ENCODE measurements at places on chromosomes 7 and 10.

DNA sequence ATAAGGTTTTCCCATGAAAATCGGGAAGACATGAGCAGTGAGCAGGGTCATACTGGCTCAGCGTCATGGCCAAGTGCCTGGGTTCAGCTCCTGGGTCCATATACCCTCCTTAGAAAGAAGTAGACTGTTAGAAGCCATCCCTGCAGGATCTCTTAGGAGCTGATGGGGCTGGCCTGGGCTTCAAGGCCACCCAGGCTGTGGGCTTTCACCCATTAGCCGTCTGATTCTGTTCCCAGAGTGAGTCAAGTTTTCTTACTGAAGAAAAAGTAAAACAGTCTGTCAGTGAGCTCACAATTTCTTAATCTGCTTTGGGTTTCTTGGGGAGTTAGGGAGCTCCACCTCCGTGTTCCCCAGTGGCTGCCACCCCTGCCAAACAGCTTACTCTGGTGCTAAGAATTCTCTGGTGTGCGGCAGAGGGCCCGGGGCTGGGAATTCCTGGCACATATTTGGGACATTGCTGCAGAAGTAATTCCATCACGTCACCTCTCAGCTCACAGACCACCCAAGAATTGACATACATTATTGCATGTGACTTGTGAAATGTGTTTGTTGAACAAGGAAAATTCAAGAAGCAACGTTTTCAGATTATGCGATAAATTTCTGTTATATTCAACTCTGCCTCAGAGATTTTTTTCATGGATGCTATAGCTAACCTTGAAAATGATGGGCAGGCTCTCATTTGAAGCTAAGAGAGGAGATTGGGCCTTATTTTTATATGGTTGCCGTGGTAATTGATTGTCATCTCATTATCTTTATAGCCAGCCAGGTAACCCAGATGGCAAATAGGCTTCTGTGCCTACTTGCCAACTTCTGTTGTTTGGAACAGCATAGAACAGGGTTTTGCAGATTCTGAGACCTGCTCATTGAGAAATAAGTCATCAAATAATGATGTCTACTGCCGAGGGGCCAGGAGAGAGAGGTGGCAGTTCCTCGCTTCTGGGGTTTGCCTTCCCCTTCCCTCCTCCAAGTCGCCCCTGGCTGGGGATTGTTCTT is 166.4 kb downstream of the CHN2 start:
- no peak for DNase-seq

DNA sequence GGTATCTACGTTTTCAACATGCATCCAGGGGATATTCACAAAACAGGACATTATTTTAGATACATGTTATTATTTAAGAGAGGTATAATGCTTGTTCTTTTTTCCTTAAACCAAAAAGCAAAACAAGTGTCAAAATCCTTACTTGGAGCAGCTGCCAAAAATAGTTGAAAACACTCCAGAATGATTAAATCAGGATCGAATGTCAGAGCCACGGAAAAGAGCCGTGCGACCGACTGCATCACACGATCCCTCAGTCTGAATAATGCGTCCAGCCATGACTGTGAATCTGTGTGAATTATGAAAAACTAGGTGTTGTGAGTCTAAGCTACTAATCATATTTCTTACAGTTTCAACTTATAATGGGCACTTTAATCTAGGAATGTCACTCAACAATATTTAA is 126.0 kb downstream of the PARD3 start:
- DNase-seq, result peak; percentile 69

DNA sequence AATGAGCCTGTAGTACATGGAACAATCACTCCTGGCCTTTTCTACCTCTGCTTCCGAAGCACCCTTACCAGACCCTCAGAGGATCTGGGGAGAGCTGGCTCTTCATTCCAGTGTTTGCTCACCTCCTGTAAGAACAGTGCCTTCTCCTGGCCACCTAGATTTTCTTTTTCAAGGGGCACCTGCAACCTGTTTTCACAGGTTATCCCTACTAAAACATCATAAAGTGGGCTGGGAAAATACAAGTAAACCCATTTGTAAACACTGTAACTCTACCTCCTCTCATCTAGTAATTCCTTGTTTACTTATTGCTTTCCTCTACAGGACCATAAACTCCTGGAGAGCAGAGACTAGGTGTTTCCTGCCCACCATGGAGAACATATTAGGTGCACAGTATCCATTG is 1.1 kb downstream of the PIK3AP1 start:
- no peak for DNase-seq

GRCh38 chr10:93081834-93082233 is 8.1 kb downstream of the CYP26A1 start:
- DNase-seq, result peak; percentile 62

GRCh38 chr10:109932391-109932790 is 9.1 kb upstream of the XPNPEP1 start:
- DNase-seq, result no peak

DNA sequence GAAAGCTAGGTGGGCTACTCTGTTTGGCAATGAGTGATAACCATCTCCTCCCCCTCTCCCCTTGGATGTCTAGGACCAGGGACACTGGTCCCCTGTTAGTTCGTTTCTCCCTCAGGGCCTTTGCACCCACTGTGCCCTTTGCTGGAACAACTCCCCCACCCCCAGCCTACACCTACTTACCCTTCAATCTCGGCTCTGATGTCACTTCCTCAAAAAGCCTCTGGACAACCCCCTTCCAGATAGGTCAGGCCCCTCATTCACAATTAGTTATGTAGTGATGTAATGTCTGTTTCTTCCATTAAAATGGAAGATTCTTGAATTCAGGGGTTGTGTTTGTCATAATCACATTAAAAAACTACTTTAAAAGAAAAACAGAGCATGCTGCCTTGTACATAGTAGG is 152.9 kb downstream of the SNX10 start:
- DNase-seq, result no peak

DNA sequence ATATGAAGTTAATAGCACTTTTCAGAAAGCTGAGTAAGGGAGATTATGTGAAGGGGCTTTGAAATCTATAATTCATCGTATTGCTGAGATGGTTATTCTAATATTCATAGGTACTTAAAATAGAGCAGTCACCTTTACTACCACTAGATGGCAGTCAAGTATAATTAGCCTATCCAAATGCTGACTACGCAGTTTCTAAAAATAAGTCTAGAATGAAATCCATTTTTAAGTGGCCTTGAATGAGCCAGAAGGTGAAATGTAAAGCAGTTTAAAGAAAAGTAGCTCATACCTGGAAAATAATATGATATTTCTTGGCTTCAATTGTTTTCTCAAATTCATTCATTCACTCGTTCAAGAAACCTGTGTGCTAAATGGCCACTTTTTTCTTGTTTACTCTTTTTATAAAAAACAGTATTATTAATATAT is 1277.1 kb downstream of the GATA3 start:
- DNase-seq, result peak; percentile 40

- DNase-seq, result no peak
Observed at GRCh38 chr7:44979481-44980392, 922 bp upstream of the MYO1G start.

DNA sequence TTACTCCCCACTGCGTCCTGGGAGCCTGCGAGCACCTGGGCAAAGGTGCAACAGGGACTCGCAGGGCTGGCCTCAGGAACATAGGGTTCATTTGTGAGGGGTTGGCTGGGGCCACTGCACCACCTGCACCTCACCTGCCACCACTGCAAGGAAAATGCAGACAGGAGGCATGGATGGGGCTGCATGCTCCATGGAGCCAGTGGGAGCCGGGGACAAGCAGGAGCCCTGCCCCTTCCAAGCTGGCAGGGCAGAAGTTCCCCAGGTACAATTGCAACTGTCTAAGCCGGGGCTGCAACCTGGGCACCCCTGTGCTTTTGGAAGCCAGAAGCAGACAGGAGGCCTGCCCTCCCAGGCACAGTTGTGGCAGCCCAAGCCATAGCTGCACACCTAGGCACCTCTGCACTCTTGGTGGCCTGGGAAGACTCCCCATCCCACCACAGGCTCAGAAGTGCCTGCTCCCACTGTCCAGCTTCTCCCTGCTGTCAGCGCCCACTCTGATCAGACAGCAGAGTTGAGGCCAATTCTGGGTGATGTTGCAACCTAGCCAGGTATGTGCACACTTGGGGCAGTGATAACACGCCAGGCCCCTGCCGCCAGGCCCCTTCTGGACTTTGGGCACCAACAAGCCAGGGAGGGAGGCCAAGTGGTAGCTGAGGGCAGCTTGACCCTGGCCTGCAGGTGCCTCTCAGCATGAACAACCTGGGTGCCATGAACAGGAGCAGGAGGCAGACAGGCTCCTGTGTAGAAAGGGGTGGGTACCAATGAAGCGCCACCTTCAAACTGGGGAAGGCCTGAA is 58.2 kb downstream of the TMEM106B start:
- no peak for DNase-seq

DNA sequence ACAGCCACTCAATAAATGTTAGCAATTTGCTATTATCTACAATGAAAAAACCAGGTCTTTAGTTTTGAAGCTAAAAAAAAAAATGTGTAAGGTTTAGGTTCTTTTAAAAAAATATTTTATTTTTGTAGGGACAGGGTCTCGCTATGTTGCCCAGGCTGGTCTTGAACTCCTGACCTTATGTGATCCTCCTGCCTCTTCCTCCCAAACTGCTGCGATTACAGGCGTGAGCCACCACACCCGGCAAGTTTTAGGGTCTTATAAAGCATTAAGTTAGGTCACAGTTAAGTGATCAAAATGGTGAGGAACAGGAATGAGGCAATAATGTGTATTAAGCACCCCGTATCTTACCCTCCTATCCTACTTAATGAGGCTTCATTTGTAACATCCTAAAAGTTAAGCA is 774 bp downstream of the SEM1 start:
- no peak for DNase-seq

GRCh38 chr7:118129041-118129795 is 54.7 kb upstream of the LSM8 start:
- DNase-seq, result no peak

DNA sequence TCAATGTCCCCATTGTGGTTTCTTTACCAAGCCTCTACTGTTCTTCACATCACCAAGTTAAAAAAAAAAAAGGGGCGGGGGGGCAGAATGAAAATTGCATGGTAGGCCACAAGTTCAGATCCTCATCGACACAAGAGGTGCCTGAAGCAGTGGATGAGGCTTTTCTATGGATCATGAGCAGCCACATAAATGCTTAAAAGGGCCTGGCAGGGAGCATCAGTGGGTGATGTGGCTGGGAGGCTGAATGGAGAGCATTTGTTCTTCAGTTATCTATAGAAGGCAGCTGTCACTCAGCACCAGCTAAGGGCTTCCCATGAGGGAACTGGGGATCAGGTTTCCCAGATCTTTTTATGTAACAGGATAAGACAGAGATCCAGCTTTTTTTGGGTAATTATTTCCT is 117.9 kb downstream of the CFTR start:
- DNase-seq, result no peak

DNA sequence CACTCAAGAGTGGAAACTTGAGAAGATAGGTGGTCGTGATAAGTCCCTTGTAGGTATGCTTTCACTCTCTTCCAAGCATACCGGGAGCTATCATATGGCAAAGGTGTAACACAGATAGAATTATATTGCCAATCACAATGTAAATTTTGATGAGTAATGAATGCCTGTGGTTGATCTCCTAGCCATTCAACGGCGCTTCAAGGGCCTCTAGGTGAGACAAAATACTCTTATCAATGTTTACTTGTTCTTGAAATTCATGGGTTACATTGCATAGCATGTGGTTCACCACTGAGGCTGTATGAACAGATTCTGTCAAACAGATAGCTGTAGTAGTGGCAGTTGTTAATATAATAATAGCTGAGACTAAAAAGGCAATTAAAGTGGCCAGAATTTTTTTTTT is 82.4 kb downstream of the THSD7A start:
- peak; percentile 36 for DNase-seq

DNA sequence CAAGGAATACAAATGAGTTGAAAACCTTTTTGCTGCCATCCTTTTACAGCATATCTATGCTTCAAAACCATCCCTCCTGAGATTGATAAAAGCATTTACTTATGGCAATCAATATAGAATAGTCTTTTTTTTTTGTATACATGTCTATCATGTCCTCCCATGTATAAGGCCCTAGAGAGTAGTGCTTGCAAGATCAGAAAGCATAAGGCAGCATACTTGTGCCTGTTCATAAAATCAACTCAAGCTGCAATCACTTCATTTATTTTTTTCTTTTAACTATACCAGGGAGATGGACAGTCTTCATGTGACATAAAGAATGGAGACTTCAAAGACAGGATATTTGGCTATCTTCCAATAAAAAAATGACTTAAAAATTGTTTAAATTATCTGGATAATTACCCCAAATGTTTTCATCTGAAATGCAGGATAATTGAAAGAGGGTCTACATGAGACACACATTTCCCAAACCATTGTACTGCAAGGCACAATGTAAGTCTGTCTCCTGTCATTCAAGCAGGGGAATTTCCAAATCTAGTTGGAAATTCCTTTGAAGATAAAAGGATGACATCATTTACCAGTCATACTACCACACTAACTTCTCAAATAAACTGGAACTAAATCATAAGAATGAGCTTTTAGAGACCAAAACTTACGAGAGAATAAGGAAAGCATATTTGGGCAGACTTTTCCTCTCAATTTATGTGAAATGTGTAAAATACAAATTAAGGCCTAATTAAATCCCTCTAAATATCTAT is 22.5 kb downstream of the LRRN3 start:
- peak; percentile 80 for DNase-seq

GRCh38 chr7:1691601-1692514 is 21.8 kb downstream of the ELFN1 start:
- peak; percentile 46 for DNase-seq

GRCh38 chr10:12337453-12338372 is 11.6 kb upstream of the CAMK1D start:
- DNase-seq, result peak; percentile 80

DNA sequence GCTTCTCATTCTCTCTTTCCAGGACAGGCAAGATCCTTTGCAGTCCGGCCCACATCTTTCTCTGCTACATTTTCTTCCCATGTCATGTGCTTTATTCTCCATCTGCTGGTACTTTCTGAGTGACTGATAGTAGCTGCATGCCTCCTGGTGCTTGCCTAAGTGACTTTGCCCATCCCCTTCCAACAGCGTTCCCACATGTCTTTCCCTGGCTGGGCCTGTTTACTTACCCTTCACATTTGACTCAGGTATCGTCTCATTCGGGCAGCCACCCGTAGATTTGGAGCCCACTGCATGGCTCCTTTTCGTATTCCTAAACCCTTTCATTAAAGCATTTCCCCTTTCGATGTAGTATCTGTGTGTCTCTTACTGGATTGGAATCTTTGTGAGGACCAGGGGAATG is 24.6 kb downstream of the TYW1 start:
- DNase-seq, result no peak

- DNase-seq, result peak; percentile 69
Observed at GRCh38 chr10:62082729-62083411, 181.4 kb downstream of the ARID5B start.

DNA sequence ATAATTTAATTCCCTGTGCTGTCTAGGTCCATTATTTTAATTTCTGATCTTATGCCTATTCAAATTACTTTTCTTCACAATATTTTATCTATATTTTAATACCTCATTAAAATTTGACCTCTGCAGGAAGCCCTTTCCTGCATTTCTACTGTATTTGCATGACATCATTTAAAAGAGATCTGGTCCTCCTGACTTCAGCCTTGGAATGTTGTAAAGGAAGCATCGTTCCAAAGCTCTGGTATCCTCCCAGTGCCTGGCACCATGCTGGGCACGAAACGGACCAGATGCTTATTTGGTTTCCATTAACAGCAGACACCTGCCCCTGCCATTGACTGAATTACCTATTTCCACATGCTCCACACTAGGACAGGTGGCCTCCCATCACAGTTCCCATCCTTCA is 247.5 kb downstream of the KLF6 start:
- DNase-seq, result no peak

- no peak for DNase-seq
Observed at GRCh38 chr10:114932945-114933344, 5.0 kb upstream of the TRUB1 start.

GRCh38 chr10:31121757-31122577 is 90.3 kb upstream of the ZNF438 start:
- DNase-seq, result peak; percentile 67

GRCh38 chr7:28211006-28211405 is 30.4 kb upstream of the JAZF1 start:
- peak; percentile 20 for DNase-seq

All from astrocyte (in vitro differentiated cells and primary cell).